Fibroblast of upper back skin (primary cell): ENCODE measurements at places on chromosomes 1 and 21.
A peak's percentile ranks its signal among the peaks of the same experiment; 100 is the strongest.

GRCh38 chr1:220067269-220068204, 21.2 kb upstream of the EPRS1 start:
- DNase-seq: peak; percentile 75

- DNase-seq: peak; percentile 6
These were observed 2.7 kb upstream of the PRKACB start for GRCh38 chr1:84141182-84142003.

GRCh38 chr1:115191691-115192090, 102.4 kb upstream of the TSPAN2 start:
- DNase-seq: no peak

DNA sequence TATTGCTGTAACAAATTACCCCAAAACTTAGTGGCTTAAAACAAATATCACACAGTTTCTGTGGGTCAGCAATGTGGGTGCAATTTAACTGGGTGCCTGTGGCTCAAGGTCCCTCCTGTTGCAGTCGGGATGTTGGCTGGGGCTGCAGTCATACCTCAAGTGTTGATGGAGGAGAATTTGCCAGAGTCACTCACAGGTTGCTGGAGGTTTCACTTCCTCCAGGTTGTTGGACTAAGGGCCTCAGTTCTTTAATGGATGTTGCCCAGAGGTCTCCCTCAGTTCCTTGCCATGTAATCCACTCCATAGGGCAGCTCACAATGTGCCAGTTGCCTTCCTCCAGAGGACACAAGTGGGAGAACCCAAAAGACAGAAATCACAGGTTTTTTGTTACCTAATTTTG, 2.5 kb upstream of the TAF13 start:
- no peak for DNase-seq

DNA sequence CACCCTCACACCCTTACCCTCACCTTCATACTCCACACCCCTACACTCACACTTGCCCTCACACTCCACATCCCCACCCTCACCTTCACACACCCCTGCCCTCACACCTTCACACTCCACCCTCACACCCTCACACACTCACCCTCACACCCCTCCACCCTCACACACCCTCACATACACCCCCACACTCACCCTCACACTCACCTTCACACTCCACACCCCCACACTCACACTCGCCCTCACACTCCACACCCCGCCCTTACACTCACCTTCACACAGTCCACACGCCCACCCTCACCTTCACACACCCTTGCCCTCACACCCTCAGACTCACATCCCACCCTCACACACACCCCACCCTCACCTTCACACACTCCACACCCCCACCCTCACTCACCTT, 43.6 kb upstream of the EDN2 start:
- DNase-seq: no peak

DNA sequence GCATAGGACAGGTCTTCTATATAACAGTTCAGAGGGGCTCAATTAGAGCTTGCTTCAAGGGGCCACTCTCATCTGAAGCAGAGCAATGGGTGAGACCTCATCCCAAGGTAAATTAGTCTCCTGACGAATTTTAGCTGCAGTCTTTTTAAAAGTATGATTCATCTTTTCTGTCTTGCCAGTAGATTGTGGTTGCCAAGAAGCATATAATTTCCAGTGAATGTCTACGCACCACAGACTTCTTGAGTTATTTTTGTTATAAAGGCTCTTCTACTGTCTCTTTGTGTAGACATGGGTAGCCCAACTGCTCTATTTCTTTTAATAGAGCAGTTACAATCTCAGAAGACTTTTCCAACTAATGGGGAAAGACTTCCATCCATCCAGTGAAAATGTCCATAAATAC, 108.9 kb upstream of the FMN2 start:
- DNase-seq: peak; percentile 10

GRCh38 chr1:17586172-17586964, 46.9 kb downstream of the ARHGEF10L start:
- peak; percentile 66 for DNase-seq

DNA sequence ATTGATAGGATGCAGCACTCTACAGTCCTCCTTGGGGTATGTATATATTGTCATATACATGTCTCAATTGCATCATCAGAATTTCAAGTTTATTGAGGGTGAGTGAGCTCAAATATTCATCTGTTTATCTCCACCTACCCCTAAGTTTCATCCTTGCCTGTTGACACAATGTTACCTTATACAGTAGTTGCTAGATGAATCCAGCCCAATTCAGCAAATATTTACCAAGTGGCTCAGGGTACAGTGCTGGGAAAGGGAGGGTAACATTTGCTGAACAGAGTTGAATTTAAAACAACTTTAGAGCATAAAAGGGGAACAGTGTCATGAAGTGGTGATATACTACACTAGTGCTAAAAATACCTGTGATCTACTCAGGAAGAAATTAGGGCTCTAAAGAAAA, 14.4 kb downstream of the ELAVL4 start:
- DNase-seq: no peak

DNA sequence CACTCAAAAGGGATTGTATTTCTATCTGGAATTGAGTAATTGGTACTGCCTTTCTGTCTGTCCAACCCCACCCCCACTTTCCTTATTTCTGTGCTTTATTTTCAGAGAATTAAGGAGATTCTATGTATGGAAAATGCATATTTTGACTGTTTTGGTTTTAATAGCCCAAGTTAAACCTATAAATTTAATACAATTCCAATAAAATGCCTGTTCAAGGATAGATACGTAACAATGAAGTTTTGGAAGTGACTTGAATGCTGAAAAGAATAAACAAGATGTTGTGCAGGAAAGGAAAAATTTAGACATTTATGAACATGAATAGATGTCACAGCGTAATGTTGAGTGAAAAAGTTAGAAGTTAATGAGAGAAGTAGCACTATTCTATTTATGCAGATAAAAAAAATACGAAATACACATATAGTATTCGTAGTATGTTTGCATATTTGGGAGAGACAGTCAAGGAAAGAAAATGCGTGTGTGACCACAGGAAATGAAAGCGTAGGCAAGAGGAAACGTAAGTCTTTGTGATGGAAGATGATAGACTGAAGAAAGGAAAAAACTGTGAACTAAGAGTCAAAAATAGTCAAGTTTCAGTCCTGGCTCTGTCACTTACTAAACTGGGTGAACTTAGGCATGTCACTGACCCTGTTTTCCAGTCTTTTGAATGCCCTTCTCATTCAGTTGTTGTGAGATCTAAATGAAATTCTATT, 62.1 kb downstream of the MEF2D start:
- DNase-seq: peak; percentile 26

DNA sequence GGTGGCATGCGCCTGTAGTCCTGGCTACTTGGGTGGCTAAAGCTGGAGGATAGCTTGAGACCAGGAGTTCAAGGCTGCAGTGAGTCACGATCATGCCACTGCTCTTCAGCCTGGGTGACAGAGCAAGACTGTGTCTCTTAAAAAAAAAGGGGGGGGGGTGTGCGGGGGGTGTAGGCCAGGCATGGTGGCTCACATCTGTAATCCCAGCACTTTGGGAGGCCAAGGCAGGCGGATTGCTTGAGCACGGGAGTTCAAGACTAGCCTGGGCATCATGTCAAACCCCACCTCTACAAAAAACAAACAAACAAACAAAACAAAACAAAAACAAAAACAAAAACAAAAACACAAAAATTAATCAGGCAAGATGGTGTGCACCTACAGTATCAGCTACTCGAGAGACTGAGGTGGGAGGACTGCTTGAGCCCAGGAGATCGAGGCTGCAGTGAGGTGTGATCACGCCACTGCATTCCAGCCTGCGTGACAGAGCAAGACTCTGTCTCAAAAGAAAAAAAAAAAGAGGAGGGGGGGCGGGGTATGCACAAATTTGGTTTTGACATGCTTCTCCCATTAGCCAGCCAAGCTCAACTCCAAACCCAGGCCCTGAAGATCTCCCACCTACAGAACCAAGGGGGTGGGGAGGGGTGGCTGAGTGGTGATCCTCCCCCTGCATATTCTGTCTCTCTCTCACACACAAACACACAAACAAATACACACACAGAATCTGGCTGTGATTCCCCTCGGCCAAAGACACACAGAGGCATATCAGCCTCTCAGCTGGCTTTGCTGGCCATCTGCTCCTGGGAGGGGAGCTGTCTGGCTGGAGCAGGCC, 3.1 kb downstream of the PTAFR start:
- peak; percentile 25 for DNase-seq

DNA sequence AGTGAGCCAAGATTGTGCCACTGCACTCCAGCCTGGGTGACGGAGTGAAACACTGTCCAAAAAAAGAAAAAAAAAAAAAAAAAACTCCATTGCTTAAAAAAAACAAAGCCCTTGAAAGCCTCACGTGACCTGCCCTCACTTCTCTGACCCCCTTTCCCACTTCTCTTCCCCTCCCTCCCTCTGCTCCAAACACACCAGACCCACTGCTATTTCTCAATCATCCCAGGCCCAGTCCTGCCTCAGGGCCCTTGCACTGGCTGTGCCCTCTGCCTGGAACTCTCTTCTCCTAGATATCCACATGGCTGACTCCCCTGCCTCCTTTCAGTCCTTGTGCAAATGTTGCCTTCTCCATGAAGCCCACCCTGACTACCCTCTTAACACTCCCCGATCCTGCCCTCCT, 45.4 kb upstream of the TARDBP start:
- DNase-seq: no peak

DNA sequence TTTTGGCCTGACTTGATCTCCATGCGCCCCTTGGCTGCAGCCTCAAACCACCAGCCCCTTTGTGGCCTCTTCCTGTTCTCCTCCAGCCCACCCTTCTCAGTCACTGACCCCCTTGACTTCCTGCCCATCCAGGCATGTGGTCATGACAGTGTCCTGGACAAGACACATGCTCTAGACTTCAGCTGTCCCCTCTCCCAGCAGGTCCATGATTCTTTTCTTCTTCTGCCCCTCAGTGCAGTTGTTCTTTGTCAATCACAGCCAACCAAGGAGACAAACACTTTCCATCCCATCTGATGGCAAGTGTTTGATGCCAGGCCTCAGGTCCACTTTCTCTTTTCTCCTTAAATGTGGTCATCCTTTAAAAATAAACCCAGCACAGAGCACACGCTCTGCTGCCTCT, 49.7 kb downstream of the SYT6 start:
- DNase-seq: no peak

- no peak for DNase-seq
These were observed 67.1 kb upstream of the NFASC start for GRCh38 chr1:204803607-204804006.

GRCh38 chr1:152919071-152919470, 10.7 kb downstream of the IVL start:
- peak; percentile 12 for DNase-seq

GRCh38 chr1:245874942-245875580, 632.0 kb downstream of the SMYD3 start:
- peak; percentile 100 for DNase-seq

DNA sequence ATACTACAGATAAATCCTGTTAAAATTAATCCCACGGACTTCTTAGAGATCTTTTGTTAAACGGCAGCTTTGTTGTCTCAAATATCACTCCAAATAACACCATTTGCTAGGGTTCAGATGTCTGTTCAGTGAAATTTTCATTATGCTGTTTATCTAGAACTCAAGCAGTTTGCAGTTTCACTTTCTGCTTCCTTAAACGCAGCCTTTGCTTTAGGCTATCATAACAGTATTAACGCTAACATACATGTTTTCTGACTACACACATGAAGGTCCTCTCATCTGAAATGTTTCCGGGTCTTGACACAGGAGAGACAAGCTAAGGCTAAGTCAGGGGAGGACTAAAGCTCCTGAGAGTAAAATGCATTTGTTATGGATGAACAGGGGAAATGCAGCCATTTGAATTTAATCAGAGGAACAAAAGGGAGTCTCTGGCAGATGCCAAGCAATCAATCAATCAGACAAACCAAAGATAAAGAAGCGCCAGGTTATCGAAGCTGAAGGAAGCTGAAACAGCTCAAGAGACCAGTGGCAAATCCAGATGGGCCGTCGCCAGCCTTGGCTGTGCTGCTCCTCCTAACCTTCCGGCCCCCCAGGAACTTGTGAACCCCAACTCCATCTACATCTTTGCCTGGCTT, 16.9 kb downstream of the CCSAP start:
- no peak for DNase-seq

DNA sequence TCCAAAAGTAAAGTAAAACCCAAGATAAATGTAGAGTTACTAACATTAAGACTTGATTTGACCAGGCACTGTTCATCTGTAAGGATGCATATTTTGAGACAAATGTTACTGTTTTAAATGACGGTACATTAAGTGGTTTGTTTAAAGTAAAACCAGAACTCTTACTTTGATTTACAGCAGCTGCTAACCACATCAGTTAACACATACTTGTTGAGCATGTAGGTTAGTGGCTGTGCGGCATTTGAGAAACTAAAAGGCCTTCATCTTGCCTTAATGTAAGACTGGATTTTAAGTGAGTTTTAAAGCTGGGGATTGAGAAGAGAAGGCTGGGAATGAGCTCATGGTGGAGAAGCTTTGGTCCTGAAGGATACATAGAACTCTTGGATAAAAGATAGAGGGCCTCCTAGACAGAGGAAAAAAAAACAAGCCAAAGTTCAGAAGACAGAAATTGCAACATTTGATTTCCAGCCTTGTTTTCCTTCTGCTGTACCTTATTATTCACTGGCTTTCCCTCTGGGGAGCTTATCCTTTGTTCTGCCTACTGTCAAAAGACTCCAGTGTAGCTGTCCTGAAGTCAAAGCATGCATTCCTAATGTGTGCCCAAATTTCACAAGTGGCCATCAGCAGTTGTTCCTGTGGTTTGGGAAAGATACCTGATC, 66.6 kb downstream of the MTR start:
- DNase-seq: peak; percentile 59

DNA sequence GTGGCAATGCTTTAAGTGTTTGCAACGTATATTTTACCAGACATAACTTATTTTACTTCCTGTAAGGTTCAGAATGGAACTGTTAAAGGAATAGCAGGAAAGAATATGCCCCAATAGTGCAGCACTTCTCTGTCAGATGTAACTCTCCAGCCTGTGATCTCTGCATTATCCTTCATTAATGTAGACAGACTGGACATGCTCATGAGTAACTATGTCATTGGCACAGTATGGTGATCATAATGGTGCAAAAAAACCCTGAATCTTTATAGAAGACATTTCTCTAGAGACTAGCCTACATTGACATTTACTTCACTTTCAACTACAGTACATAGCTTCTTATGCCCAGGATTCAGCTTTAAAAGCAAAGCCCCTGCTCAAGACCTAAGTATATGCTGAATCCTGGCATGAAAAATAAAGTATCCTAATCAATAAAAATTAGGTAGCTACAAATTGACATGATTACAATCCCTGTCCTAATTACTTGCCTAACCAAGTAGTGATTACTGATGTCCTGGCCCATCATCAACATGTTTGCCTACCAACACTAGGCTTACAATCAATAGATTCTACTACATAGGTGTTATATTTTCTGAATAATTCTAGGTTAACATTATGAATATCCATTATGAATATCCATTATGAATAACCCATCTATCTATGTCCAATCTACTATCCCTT, 13.9 kb downstream of the COX20 start:
- no peak for DNase-seq

GRCh38 chr1:48061162-48062136, 64.3 kb upstream of the TRABD2B start:
- peak; percentile 55 for DNase-seq

DNA sequence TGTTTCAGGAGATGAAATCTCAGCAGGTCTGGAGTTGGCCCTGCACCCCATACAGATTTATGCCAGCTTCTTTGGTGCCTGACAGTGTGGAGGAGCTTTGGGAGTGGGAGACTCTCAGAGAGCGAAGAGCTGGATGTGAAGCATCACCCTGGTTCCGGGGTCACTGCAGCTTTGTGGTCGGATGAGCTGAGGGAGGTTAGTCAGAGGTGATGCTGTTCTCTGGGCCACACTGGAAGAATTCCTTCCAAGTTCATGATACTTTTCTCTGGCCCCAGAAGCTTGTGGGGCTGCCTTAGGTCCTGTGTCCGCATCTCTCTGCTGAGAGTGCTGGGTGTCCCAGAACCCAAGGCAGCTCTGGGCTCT, 467.8 kb downstream of the CAMTA1 start:
- DNase-seq: peak; percentile 41
